Stimulated activated naive B cell treated with anti-CD40 and anti-IgM and Interleukin-4, amounts not matched to agents 10 μg/mL and 1 μg/mL and 100 μg/mL, for 72 hours (primary cell): ENCODE measurements at places on chromosomes 5 and 9.

GRCh38 chr5:60568646-60569045 lies 131.3 kb downstream of the DEPDC1B start:
- DNase-seq, result no peak

- no peak for DNase-seq
Measured at GRCh38 chr9:130157079-130157478, 15.1 kb upstream of the NCS1 start.

DNA sequence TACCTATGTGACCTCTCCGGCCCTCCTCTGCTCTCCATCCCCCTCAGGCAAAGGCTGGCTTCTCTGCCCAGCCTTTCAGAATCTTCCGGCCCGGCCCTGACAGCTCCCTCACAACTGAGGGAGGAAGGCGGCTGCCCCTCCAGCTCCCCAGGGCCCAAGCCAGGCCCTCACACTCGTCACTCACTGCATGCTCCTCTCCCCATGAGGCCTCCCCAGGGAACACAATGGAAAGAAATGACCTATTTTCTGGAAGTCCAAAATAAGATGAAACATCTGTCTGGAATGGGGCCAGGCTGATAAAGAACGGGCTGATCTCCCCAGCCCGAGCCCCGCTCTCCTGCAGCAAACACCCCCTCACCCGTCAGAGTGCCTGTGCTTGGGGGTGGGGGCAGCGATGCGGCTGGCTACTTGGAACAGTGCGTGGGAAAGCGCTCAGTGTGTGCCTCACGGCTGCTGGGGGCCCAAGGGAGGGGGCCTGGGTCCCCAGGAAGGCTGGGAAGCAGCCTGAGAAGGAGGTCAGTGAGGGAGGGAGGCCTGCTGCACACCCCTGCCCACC lies 11.3 kb downstream of the PDGFRB start:
- no peak for DNase-seq

- DNase-seq, result no peak
Measured at GRCh38 chr5:125639858-125640257, 783.4 kb upstream of the GRAMD2B start.

GRCh38 chr9:108178318-108178717 lies 677.5 kb downstream of the ACTL7B start:
- DNase-seq, result no peak

DNA sequence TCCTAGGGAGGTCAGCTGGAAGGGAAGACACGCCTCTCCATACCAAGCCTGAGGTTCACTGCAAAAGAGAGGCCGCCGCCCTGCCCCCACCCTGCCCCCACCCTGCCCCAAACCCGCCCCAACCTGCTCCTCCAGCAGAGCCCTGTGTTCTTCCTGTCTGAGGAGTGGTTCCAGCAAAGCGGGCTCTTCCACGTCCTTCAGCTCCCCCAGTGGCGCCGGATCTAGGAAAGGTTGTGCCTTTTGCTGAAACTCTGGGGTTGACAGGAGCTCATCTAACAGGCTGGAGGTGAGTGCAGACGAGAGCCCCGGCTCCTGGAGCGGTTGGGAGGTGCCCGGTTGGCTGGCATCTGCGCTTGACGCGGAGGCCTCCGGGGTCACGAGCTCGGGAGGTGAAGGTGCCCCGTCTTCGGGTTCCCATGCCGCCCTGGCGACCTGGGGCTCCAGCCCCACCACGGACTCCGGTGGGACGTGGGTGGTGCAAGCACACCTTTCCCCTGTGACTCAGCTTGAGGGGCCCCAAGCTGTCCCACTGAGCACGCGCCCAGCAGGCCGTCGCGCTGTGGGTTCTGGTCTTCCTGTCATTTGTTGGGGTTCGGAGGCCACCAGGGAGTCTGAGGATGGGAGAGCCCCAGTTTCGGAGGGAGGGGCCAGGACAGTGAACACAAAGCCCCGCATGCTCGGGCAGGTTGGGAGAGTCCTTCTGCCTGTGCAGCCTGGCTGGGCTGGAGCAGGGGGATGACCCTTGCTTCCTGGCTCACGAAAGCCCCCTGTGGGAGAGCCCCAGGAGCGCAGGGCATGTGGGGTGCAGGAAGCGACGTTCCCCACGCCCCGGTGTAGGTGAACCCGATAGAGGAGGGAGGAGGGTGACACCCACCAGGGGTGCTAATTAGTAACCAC lies 1467.1 kb downstream of the FOXD4L5 start:
- peak; percentile 73 for DNase-seq

GRCh38 chr5:65359569-65359968 lies 122.2 kb downstream of the ADAMTS6 start:
- no peak for DNase-seq

DNA sequence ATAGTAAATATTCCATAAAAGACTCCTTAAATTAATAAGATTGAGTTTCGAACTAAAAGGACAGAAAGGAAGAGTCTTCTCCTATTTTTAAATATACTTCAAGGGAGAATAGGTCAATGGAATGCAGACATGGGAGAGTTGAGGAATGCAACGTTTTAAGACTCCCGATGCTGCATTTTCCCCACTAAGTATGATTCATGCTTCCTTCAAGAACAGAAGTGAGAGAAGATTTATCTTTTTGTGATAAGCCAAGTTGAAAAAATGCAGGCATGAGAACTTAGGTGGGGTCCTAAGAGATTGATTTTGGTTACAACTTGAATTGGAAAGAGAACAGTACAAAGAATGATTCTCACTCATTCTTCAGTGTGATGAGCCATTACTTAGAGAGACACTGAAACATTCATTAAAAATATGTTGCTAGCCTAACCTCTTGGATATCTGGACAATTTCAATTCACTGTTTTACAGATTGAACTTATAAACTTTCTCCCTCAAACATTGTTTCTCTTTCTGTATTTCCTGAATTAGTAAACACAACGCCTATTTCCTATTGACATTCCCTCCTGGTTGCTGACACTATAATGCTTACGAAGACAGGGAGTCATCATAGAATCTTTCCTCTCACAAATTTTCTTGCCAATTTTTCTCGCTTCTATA lies 1666.1 kb upstream of the WWC1 start:
- DNase-seq, result no peak

DNA sequence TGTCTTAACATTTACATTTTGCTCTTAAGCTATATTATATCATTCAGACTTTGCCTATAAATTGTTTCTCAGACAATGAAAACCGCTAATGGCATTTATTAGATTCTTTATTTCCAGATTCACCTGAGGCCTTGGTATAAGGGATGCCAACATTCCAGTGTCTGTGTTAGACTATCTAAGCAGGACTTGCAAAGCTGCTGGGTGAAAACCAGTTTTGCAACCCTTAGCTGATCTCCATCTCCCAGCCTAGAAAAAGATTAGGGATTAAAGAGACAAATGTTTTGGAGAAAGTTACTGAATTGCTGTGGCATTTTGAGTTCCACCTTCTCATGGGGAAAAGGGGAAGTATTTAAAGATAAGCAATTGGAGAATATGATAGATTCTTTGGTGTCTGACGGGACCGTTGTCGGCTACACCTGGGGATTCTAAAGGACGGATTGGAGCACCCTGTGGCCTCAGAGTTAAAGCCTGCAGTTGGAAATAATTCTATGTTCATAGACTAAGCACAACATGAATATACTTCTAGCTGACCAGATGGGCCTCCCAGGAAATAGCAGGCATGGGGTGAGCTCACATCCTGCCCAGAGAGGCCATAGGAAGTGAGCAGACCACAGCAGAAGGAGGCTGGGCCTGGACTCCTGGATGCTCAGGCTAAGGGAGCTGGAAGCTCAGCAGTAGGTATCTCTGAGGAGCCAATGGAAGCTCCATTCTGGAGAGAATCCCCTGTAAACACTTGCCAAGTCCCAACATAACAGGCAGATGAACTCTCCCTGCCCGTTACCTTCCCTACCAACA lies 21.8 kb downstream of the ENTREP1 start:
- DNase-seq, result no peak
